ENCODE measurements at places on chromosomes 5 and 9.

GRCh38 chr9:119634006-119634405 lies 264.8 kb upstream of the BRINP1 start:
- DNase-seq = no peak

DNA sequence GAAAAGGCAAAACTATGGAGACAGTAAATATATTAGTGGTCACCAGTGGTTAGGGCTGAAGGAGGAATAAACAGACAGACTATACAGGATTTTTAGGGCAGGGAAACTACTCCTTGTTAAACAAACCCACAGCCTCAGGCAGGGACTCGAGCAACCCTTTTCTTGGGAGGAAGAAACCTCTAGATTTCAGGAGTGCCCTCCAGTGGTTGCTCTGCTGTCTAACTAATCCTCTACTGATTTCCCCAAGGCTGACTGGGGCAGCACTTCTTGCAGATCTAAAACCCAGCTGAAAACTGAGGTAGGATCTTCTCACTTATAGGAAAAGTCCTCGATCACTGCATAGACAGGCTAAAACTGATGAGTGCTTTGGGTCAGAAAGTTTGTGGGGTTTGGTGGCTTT lies 176.8 kb downstream of the ISOC1 start:
- DNase-seq = no peak

DNA sequence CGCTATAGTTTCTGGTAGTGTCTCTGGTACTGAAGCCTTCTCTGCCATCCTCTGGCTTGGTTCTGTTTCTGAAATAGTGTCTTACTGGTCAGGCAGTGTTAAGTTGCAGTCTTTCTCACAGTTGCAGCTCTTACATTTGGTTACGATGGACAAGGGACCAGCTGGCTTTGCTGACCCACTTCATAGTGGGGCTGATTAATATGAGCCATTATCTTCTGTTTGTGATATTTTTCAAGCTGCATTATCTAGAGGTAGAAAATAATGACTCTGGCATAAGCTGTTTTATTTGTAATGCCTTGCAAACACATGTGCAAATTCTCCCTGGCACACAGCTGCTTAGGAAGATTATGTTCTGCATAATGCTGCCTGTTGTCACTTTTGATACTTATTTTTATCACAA lies 199.1 kb downstream of the KDM4C start:
- no peak for DNase-seq

GRCh38 chr5:141804475-141804874 lies 73.7 kb downstream of the PCDH1 start:
- no peak for DNase-seq

- no peak for DNase-seq
Observed at GRCh38 chr5:25027526-25027925, 382.7 kb upstream of the CDH10 start.

DNA sequence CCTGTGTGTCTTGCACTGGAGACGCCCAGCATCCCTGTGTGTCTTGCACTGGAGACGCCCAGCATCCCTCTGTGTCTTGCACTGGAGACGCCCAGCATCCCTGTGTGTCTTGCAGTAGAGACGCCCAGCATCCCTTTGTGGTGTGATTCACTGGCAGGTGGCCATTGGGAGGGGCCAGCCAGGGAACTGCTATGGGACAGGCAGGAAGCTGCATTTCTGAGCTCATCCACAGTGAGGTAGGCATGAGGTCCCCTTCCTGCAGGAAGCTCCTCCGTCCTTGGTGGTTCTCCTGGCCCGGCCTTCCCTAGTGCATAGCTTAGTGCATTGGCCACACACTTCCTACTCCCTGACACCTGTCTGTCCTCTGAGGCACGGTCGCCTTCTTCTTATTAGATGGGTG lies 43.5 kb downstream of the IRX1 start:
- DNase-seq = no peak

GRCh38 chr9:34546102-34546833 lies 23.5 kb upstream of the ENHO start:
- DNase-seq = no peak

DNA sequence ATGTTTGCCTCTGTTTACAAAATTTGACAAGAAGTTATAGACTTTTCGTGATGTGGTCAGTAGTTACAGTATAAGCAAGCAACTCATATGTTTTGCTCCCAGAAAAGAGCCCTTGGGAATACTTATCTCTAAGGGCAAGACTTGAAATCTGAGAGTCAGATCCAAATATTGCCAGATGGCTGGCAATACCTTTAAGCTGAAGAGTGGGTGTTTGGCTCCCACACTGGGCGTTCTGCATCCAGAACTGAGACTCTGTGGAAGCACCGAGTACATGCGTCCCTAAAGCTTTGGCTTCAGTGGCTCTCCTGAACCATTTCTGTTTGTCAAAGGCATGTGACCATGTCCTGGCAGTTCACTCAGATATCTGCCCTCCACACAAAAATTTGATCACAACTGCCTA lies 194.1 kb downstream of the DCP2 start:
- no peak for DNase-seq

DNA sequence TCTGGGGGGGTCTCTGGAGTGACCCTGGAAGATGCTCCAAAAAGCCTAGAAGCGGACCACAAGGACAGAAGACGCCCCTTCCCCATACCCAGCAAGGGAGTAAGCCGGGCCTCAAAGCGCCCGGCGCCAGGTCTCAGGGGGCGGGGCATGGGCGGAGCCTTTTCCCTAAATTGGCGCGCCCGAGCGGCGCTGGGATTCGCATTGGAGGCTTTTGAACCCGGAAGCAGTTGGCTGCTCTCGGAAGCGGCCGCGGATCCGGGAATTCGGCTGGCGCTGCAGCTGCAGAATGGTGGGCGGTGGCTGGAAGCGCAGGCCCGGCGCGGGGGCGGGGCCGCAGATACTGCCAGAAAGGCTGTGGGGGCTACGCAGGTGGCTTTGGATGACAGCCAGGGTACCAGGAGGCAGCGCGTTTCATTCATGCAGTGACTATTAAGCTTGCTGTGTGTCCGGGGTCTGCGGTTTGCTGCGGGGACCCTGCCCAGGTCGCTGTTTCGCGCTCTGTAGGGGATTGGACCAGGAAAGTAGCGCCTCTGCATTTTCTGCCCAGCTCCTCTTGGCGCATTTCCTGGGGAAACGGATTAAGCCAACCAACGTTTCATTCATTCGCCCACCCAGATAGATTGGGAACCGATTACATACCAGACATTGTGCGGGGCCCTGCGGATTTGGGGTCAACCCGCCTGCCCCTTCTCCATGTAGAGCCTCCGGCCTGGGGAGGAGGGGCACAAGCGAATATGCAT lies 83.0 kb upstream of the FREM1 start:
- DNase-seq = no peak

DNA sequence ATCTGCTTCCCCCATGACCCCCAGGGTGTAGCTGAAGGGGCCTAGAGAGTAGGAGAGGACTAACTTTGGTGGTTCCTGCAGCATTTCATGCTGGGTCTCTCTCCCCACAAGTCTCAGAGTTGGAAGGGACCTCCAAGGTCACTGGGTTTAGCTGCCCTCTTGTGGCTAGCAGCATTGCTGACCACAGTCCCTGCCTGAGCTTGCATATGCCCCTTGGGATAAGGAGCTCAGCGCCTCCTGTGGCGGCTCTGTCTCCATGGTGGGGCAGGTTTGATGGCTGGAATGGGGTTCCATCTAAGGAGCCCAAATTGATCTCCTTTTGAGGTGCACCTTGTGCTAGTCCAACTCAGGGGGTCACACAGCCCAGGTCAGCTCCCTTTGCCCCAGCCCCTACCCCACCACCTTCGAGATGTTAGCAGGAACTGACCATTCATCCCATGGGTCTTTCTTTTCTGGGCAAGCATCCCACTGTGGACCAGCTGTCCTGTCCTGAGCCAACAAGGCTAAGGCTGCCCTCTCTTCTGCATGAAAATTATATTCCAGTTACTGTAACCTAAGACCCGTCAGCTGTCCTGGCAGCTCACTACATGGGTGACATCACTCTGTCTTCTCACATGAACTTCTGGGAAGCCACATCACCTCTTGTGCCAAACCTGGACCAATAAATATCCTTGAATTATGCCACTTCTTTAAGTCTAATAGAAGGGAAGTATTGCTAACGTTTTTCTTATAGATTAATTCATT lies 196.2 kb downstream of the HSPA4 start:
- no peak for DNase-seq

GRCh38 chr9:18791074-18791473 lies 241.9 kb downstream of the SAXO1 start:
- DNase-seq = no peak

GRCh38 chr9:89983411-89983810 lies 378.6 kb downstream of the GADD45G start:
- no peak for DNase-seq

GRCh38 chr5:91955610-91956009 lies 572.5 kb upstream of the ARRDC3 start:
- DNase-seq = no peak

Data from stimulated activated CD4-positive, alpha-beta T cell treated with anti-CD3 and anti-CD28 coated beads, Interleukin-1b, Interleukin-23, amount 100 ng/mL, for 1 hour (primary cell).